Activated B cell treated with CpG ODN at 0.5 μM for 24 hours (primary cell): ENCODE measurements at places on chromosomes 7 and 10.

GRCh38 chr10:1672001-1672781 lies 65.1 kb downstream of the ADARB2 start:
- DNase-seq = no peak

DNA sequence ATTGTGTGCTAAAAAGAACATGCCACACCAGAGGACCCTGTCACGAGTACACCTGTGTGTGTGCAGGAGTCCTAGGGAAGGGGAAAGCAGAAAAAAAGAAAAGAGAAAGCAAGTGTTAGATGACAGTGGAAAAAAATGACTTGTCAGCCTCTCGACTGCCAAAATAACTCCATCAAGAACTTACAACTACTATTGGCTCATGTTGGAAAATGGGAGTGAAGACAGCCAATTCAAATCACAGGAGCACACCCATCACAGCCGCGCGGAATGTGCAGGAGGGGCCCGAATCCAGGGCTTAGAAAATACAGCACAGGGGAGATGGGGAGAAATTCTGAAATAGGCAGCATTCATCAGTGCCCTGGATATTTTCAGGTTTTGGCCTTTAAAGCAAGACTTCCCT lies 38.1 kb upstream of the FOXI2 start:
- DNase-seq = no peak

DNA sequence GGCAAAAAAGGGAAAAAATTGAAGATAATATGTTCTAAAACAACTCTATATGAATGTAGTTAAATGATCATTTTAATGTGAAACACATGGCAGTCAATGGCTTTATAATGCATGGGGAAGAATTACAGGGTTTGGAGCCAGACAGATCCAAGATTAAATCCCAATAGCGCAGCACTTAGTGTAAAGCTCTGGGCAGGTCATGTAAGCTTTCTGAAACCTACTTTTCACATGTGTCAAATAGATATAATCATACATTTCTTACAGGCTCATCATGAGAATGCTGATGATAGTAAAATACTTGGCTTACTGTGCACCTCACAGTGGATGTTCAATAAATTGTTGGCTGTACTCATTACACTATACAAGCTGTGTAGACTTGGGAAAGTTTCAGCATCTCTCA lies 48.0 kb upstream of the ZNF365 start:
- DNase-seq = no peak

- no peak for DNase-seq
These were observed 56.1 kb downstream of the MGMT start for GRCh38 chr10:129523031-129523722.
